M059J (cell line): ENCODE measurements at places on chromosomes 2 and 18.

GRCh38 chr2:11661891-11662435 lies 8.0 kb downstream of the NTSR2 start:
- no peak for DNase-seq

GRCh38 chr2:36534275-36534799 lies 63.6 kb downstream of the FEZ2 start:
- DNase-seq, result no peak

DNA sequence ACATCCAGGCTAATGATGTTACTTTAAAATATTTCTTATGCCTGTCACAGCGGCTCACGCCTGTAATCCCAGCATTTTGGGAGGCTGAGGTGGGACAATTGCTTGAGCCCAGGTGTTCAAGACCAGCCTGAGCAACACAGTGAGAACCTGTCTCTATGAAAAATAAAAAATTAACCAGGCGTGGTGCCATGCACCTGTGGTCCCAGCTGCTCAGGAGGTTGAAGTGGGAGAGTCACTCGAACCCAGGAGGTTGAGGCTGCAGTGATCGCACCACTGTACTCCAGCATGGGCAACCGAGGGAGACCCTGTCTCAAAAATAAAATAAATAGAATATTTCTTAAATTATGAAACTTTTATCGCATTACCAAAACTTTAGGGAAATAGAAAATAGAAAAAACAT lies 28.1 kb upstream of the ACTR3 start:
- no peak for DNase-seq

- DNase-seq, result no peak
Measured at GRCh38 chr2:48328942-48329723, 200.8 kb upstream of the STON1 start.

- DNase-seq, result no peak
Measured at GRCh38 chr18:67977067-67977616, 460.6 kb upstream of the DSEL start.
